ENCODE measurements at places on chromosomes 5 and 9.

GRCh38 chr9:86687788-86688187, 259.5 kb downstream of the GAS1 start:
- DNase-seq: no peak

DNA sequence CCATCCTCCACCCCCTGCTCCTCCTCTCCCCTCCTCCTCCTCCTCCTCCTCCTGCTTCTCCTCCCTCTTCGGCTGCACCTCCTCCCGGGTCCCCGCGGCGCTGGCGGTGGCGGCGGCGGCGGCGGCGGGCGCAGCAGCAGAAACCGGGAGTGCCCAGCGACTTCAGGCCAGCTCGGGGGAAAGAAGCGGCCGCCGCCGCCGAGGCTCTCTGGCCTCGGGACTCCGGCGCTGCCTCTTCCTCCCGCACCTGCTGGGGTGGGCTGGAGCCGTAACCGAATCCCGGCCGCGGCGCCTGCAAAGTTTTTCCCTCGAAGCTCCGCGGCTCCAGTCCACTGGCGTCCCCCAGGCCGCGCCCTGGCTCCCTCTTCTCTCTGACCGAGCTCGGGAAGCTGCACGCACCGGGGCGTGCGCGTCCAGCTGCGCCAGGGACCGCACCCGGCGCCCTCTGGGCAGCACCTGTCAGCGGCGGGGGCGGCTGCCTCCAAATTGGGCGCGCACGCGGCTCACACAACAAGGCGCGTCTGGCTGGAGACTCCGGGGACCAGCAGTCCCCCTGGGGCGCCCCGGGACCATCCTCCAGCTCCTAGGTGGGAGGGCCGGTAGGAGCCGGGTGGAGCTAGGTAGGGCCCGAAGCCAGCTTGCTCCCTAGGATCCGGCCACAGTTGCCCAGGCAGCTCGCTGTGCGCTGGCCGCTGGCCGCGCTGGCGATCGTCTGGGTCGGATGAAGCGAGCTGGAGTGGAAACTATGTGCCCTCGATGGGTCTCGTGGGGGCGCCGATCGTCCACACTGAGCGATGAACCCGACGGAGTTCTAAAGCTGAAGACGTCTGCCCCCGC, at the start of gene MCTP1:
TSS of gene MCTP1 (minus strand) at position 523 of the 837 bp plus-strand sequence.
- peak; percentile 4 for DNase-seq

- DNase-seq: no peak
Measured at GRCh38 chr5:98458726-98459125, 314.7 kb upstream of the RGMB start.

DNA sequence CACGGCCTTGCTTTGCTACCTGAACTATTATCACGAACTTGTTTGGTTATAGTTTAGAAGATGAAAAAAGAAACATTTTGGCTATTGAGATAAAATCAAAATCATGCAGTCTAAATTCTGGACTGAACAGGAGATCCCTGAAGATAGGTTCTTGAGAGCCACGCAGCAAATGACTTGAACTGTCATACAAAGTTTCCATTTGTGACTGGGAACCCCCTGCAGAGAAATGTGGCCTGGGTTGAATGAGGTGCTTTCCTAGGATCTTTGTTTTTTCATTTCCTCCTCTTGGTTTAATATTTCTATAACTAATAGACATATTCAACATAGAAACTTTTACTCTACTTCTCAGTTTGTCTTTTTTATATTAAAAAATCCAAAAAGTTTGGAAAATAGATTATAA, 184.7 kb upstream of the TRPM3 start:
- DNase-seq: no peak

DNA sequence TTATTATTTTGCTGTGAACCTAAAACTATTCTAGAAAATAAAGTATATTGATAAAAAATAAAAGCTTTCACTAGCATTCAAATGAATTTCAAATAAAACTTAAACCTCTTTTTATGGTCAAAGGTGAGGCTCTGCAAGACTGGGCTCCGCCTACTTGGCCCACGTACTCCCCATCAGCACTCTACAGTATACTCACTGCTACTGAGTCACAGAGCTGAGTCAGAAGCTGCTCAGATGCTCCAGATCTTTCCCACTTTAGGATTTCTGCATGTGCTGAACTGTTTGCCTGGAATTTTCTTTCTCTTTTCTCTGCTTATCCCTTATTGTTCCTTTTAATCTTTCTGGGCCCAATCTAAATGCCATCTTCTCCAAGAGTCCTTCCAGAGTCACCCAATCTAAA, 331.9 kb upstream of the CCNG1 start:
- no peak for DNase-seq
